Cerebellar cortex (tissue), 1 donor: ENCODE measurements at places on chromosomes 12 and 14.
A peak's percentile ranks its signal among the peaks of the same experiment; 100 is the strongest.

- DNase-seq = no peak
Measured at GRCh38 chr12:71787580-71787979, 32.9 kb downstream of the RAB21 start.

DNA sequence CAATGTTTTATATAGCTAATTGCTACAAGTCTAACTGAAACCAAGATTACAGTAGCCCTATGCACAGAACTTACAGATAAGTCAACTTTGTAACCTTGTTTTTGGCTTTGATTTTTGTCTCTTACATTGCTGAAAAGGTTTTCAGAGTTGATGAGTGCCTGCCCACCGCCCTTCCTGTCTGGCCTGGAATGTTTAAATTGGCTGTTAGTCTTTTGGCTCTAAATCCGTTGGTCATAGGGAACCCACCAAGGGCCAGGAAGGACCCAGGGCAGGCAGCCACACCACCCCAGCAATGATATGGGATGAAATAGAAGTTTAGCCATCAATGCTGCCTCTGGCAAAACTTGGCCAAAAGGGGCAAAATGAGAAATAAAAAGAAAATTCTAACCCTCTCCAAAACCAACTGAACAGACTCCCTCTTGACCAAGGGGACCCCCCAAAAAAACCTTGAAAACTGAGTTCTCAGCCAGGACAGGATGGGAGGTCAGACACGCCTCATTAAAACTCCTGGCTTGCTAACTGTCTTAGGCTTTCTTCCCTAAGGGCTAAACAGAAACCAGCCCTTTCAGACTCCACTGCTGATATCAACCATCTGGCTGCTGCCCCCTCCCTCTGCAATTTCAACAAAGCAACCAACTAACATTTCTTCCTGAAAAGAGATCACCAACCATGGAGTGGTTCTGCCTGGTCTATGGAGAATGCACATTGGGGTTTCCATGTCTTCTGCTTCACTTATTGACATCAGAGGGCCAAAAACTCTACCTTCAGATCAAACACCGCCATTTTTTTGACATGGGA lies 242.1 kb upstream of the NOS1 start:
- DNase-seq = no peak

- no peak for DNase-seq
Measured at GRCh38 chr12:41897593-41897992, 247.1 kb downstream of the GXYLT1 start.

- DNase-seq = no peak
Measured at GRCh38 chr14:84323450-84323849, 1206.5 kb upstream of the FLRT2 start.

DNA sequence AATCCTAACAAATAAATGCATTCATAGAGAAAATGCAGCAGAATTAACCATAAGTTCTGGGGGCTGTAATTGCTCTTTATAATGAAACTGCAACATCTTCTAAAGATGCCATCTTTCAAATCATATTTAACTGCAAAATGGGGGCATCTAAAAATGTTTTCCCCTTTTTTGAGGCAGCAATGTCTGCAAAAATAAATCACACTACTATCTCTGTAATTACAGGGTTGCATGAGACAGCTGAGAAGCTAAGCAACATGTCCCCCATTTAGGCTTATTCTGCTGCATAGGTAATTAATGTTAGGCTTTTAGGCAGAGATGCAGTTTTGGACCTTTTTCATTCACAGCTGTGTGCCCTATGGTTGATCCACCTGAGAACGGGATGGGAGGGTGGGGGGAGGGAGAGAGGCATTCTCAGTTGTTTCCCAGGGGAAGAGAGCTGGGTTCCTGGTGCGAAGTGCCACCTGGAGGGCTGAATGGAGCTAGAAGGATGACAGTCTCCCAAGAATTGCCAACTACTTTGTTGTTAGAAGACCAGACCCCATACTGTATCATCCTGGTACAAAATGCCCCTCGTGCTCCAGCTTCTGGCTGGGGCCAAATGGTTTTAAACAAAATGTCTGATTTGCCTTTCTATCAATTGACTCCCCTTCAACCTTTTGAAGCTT lies 154.2 kb downstream of the APAF1 start:
- DNase-seq = no peak

- DNase-seq = peak; percentile 86
Measured at GRCh38 chr12:65334521-65334920, 56.0 kb downstream of the MSRB3 start.

DNA sequence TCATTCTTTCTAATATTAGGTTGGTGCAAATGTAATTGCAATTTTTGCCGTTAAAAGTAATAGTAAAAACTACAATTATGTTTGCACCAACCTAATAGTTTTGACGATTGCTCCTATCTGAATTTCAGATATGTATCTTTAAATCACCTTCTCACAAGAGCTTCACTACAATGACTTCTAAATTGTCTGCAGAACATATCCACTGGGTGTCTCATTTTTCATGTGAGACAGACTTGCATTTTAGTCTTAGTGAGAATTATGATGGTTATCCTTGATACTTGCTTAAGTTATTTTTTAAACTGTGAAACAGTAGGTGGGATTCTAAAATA lies 84.6 kb downstream of the ITPR2 start:
- no peak for DNase-seq

DNA sequence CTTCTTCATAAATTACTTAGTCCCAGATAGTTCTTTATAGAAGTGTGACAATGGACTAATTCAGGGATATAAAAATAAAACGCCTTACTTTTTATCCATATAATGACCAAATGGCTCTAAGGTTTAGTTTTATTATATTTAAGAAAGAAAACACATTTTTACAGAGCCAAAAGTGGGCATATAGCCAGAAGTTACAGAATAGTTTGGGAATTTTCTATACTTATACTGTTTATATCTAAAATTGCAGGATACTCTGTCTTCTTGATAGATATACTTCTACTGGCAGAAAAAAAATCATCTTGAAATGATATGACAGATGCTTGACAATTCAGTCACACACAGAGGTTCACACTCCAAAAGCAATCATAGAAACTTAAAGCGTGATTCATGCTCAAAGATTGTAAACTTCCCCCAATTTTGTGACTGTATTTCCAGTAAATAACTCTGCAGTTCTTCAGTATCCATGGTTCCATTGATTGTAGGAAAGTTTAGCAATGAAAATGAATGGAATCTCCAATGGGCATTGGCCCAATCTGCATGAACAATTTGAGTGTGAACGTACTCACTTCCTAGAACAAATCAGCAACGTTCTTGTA lies 307.8 kb downstream of the NOVA1 start:
- no peak for DNase-seq
